Inflammatory macrophage (primary cell): ENCODE measurements at places on chromosomes 11 and 22.

DNA sequence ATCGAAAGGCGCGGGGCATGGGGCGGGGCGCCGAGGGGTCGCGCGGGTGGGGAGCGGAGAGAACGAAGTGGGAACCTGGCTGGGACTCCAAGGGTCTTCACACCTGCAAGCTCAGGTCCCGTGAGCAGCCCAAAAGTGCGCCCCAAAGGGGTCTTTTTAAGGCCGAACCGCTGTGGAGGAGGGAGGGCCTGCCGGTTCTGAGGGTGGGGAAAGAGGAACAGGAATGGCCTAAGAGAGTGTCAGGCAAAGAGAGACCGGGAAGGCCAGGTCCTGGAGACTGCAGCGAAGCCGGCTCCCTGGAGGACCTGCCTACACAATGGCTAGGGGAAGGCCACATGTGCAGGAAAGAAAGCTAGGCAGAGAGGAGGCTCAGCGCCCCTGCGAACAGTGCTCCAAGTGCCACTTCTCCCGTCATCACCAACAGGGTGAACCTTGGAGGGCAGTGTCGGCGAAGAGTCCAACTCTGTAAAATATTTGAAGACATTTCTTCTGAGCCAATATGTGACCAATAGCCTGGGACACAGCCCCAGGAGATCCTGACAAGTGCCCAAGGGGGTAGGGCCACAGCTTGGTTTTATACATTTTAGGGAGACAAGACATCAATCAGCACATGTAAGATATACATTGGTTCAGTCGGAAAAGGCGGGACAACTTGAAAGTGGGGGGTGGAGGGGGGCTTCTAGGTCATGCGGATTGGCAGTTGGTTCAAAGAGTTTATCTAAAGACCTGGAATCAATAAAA lies 710 bp upstream of the DGCR2 start:
- DNase-seq, result peak; percentile 27

GRCh38 chr11:5983443-5983842 lies 3.3 kb downstream of the OR52L1 start:
- no peak for DNase-seq

GRCh38 chr11:126060757-126061171 lies 1.9 kb downstream of the CDON start:
- no peak for DNase-seq

GRCh38 chr22:26998716-26999115 lies 341.3 kb downstream of the MIAT start:
- DNase-seq, result no peak

DNA sequence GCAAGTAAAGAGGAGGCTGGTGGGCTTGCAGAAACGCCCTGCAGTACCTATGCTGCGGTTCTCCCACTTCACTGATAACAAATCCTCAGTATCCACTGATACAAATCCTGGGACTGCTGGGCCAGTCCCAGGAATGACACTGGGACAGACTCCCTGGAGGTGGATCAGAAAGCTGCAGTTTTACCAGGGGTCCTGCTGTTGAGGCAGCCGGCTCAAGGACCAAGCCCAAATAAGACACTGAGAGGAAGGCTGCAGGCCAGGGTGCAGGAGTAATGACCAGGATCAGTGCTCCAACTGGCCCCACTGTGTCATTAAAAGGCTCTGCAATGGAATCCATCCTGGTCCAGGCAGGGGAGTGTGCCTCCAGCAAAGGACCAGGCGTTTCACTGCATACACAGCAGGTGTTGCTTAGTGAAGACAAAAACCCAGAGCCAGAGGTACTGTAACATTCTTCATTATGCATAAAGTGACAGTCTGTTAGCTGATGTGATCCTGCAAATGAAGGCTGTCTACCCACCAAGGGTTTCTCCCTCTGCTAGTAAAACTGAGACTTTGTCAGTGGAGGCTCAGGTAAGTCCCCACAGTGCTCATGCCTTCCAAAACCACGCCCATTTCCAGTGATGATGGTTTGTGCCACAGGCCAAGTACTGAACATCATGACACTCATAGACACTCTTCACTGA lies 1.4 kb upstream of the C22orf39 start:
- no peak for DNase-seq

DNA sequence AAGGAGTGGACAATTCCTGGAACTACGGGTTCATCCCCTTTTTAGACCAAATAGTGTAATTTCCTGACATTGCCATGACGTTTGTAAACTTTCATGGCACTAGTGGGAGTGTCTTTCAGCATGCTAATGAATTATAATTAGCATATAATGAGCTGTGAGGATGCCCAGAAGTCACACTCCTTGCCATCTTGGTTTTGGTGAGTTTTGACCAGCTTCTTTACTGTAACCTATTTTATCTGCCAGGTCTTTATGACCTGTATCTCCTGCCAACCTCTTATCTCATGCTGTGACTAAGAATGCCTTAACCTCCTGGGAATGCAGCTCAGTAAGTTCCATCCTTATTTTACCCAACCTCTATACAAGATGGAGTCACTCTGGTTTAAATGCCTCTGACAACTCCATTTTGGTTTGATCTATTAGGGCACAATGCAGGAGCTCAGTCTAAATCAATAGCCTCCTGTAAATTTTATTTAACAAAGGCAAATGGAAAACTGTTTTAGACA lies 20.7 kb downstream of the OR10A6 start:
- no peak for DNase-seq

DNA sequence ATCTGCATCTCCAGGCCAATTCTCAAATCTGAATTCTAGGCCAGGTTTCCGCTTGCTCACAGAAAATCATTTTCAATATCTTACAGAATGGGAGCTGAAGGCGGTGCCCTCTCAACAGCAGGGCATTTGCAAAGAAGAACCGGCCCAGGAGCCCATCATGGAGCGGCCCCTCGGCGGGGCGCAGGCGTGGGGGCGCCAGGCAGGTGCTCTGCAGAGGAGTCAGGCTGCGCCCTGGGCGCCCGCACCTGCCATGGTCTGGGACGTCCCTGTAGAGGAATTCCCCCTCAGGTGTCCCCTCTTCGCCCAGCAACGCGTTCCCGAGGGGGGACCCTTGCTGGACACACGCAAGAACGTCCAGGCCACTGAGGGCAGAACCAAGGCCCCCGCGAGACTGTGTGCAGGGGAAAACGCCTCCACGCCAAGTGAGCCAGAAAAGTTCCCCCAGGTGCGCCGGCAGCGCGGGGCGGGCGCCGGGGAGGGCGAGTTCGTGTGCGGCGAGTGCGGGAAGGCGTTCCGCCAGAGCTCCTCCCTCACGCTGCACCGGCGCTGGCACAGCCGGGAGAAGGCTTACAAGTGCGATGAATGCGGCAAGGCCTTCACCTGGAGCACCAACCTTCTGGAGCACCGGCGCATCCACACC lies 11.5 kb downstream of the ZNF74 start:
- no peak for DNase-seq
